Omental fat pad (tissue), 4 donors: ENCODE measurements at places on chromosomes 13 and 19.

DNA sequence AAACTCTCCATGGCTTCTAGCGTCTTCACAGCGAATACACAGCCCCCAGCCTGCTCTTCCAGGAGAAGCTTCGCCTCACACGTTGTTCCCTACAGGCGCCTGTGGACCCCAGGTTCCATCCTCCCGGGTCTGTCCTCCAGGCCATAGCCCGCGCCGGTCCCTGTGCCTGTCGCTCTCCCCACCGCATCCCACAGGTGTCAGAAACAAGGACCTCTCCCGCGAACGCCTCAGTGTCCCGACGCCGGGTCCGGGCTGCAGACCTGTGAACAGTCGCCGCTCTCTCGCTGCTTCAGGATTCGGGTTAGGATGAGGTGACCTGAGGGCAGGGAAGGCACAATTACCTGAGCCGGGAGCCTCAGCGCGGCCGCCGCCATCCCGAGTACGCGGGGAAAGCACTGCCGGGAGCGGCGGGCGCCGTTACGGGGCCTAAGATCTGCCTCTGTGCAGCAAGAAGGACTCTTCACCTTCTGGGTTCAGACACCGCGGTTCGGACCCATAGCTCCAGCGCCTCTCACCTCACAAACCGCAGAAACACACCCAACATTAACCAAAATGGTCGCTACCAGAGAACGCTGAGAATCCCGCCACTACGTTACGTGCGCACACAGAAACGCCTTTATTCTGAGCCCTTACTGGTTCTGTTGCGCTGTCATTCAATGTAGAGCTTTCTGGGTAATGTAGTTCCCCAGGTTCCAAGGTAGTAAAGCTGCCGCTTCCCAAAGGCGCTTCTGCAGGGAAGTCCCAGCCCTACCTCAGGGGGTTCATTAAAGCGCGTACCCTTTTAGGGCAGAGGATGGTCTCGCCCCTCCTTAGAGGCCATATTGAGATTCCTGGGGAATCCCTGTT is at the start of gene ZNF418:
Gene ZNF418 (minus strand): TSS at position 583 of the 846 bp plus-strand sequence. CDS start 1,580 bp downstream, outside the sequence.
- DNase-seq = no peak

DNA sequence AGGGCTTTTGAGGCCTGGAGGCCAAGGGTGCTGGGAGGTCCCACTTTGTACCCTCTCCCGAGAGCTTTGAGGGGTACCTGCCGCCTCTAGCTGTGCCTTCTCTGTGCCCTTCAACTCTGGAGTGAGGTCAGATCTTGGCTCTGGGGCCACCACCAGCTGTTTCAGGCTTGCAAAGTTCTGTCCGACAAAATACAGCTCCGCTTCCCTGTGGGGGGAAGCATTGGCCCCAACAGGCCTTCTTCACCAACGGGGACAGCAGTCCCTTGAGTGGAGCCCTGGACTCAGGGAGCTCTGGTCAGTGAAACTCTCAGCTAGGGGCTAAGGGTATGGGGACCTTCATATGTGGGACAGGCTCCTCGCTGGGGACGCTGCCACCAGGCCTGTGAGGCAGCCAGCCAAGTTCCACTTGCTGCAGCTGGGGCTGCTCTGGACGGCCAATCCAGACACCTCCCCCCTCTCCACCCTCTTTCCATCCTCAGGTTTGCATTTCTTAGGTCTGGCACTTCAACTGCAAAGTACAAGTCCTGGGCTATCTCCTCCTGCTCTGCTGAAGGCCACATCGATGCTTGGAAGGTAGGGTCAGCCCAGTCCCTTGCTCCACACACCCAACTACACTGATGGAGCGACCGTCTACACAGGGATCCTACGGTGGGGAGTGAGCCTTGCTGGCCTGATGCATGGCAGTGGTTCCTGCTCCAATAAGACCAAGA is 46.8 kb downstream of the C13orf46 start:
- peak; percentile 5 for DNase-seq

- no peak for DNase-seq
Observed at GRCh38 chr13:106372199-106373155, 163.0 kb downstream of the EFNB2 start.

DNA sequence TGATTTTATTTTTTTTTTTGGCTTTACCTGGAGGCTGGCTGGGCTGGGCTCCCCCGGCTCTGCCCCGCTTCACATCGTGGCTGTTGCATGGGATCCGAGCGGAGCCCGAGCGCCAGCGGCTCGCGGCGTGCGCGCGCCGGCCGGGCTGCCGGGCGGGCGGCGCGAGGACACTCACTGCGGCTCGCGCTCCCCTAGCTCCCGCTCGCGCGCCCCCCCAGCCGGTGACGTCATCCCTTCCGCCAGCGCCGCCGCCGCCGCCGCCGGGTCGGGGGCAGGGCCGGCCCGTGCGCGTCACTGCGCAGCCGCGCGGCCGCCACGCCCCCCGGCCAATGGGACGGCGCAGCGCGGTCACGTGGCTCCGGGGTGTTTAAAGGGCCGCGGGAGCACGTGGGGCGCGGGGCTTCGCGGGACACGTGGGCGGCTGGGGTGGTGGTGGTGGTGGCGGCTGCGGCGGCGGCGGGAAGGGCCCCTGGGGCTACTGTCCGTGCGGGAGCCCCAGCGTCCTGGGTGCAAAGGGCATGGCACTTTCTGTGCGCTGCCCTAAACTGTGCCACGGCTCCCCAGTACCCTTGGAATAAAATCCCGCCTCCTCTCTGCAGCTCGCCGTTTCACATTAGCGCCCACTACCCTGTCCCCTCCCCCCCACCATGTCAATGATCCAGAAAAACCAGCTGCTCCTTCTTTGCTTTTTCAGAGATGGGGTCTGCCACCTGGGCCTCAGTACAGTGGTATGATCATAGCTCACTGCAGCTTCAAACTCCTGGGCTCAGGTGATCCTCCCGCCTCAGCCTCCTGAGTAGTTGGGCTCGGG is at the start of gene PTPRS:
Gene PTPRS (minus strand): TSS at position 176 of the 811 bp plus-strand sequence. CDS start 54,672 bp downstream, outside the sequence.
- DNase-seq = peak; percentile 26

- DNase-seq = no peak
Observed at GRCh38 chr19:45130888-45131615, 29.7 kb downstream of the NKPD1 start.

DNA sequence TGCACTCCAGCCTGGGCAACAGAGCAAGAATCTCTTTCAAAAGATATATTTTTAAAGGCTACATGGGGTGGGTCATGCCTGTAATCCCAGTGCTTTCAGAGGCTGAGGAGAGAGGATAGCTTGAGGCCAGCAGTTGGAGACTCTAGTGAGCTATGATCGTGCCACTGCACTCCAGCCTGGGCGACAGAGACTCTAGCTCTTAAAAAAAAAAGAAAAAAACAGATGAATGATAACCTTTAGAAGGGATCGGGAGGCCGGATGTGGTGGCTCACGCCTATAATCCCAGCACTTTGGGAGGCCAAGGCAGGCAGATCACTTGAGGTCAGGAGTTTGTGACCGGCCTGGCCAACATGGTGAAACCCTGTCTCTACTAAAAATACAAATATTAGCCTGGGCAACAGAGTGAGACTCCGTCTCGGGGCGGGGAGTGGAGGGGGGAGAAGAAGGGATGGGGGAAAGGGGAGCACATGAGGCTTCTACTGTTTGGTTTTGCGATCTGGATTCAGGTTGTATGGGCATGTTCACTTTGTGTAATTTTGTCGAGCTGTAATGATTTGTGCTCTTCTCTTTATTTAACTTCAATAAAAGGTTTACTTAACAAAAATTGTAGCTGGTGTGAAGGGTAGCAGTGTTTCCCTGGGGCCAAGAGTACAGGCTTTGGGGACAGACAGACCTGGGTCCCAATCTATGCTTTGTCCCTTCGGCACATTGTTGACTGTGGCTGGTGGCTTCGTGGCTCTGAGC is 1.1 kb upstream of the PSMC4 start:
- DNase-seq = no peak

DNA sequence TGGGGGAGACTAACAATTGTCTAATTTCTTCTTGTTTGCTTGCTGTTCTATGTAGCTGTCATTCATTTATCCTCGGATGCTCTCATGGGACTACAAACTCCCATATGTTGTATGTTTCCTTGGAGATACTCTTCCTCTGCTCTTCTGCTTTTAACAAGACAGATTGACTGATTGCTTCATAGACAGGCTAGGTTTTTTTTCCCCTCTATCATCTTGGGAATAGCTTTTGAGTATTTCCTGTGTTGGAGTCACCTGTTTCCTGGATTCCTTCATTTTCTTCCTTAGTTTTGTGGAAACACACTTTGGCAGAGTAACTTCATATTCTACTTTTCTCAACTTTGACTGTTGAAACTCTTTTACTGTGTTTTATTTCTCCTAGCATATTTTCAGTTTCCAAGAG is 27.6 kb downstream of the EDNRB start:
- DNase-seq = no peak

- no peak for DNase-seq
Observed at GRCh38 chr13:89755729-89756492, 1591.6 kb upstream of the MIR17HG start.

DNA sequence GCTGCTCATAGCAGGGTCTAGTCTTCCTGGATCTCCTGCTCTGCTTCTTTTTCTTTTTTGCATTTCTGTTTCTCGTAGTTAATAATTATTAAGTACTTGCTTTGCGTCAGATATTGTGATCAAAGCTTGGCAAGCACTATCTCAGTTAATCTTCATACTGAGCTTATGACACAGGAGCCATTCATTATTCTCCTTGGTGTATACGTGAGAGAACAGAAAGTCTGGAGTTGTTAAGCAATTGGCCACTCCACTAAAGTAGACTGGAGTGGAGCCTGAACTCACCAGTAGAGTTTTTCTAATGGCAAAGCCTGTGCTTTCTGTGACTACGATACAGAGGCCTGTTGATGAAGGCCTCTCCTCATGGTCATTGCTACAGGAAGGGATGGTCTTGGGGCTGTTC is 285.9 kb downstream of the RFC3 start:
- no peak for DNase-seq

DNA sequence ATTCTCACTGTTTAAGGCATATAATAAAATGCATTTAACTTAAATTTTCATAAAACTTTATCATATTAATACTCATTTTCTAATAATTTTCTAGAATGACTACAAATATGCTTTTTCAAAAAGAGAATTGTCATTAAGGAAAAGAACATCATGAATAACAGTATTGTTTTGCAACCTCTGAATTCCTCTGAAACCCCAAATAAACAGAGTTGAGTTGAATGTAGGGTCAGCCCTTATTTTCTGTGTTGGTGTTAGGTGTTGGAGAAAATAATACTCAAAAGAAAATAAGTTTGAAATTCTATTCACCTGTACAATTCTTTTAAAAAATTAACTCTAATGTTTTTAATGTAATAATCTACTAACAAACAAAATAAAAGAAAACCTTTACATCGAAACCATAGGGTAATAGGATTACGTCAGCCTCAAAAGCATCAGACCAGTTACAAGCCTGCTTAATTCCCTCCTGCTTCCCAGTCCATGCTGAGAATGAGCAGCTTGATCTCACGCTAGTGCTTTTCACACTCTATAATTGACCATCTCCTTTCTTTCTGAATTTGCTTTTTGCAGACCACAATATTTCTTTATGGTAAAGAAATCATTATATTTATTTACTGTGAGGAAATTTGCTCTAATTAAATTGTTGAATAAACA is 160.9 kb downstream of the PCDH9 start:
- DNase-seq = no peak

DNA sequence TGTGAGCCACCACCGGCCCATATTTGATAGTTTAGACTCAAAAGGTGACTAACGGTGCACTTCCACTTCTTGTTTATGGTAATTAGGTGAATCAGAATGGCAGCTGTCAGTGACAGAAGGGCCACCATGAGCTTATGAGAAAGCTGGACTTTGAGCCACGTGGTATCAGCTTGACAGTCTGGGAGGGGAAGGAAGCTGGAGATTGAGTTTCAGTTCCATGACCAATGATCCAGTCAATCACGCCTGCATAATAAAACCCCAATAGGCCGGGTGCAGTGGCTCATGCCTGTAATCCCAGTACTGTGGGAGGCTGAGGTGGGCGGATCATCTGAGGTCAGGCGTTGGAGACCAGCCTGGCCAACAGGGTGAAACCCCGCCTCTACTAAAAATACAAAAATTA is 8.2 kb downstream of the EID2B start:
- DNase-seq = no peak

GRCh38 chr13:107066355-107066754 is 498.4 kb upstream of the ARGLU1 start:
- DNase-seq = no peak

GRCh38 chr13:110269509-110270185 is 37.3 kb downstream of the COL4A1 start:
- DNase-seq = no peak

GRCh38 chr19:3570606-3571011 is 2.1 kb upstream of the HMG20B start:
- DNase-seq = no peak

DNA sequence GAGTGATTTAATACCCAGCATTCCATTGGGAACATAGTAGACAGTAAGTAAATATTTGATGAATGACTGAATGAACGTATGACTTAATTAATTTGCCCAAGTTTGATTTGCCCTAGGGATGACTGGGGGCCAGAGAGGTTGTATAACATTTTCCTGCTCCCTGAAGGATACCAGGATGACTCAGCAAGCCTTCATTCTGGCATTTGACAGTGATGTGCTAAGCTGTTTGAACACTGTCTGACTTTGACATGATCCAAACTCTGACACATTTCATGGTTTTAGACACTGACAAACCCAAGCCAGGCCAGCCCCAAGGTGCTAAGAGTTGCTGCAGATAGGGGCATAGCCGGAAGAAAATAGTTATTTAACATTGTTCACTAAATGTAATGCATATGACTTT is 53.4 kb upstream of the KLF12 start:
- DNase-seq = no peak

DNA sequence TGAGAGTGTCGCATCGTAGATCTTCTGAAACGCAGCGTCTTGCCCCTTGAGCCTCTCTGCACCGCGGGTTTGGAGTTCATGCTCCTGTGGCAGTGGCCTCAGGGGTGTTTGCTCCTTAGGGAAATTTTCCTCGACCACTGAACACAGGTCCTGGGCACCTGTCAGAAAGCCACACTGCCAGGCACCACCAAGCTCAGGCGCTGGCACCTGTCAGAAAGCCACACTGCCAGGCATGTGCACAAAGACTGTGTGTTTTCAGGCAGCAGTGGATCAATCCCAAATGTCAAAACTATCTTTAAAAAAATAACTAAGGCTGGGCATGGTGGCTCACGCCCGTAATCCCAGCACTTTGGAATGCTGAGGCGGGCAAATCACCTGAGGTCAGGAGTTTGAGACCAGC is 87.1 kb downstream of the ATP11A start:
- no peak for DNase-seq

GRCh38 chr13:22964245-22964966 is 216.4 kb upstream of the SGCG start:
- DNase-seq = no peak
